Stimulated activated CD8-positive, alpha-beta memory T cell treated with anti-CD3 and anti-CD28 coated beads, Interleukin-15, amount 100 ng/mL, for 24 hours (primary cell): ENCODE measurements at places on chromosomes 13 and 19.
A peak's percentile ranks its signal among the peaks of the same experiment; 100 is the strongest.

DNA sequence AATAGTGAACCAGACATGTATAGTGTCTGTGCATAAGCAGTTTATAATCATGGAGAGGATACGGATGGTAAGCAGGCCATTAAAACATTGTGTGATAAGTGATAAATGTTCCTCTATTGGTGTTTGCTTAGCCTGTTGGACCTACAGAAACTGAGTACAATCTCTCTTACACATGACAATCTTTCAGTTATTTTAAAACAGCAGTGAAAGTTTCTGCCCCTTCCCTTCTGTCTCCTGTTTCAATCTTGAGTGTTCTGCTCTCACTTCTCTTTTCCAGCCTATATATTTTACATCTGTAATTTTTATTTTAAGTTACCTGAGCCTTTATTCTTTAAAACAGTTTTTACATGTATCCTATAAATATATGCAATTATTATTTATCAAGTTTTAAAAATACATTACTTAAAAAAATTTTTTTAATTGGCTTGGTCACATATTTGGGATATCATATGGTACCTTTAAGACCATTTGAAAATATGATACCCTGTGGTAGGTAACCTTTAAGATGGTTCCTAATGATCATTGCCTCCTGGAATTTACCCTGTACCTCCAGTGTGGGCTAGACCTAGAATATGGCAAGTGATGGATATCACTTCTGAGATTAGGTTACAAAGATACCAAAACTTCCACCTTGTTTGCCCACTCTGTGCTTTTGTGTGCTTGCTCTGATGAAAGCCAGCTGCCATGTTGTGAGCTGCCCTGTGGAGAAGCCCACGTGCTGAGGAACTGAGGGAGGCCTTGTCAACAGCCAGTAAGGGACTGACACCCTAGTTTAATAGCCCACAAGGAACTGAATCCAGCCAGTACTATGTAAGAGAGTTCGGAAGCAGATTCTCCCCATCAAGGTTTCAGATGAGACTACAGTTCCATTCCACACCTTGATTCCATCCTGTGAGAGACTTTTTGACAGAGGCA lies 99.3 kb downstream of the DHRS12 start:
- DNase-seq = no peak

DNA sequence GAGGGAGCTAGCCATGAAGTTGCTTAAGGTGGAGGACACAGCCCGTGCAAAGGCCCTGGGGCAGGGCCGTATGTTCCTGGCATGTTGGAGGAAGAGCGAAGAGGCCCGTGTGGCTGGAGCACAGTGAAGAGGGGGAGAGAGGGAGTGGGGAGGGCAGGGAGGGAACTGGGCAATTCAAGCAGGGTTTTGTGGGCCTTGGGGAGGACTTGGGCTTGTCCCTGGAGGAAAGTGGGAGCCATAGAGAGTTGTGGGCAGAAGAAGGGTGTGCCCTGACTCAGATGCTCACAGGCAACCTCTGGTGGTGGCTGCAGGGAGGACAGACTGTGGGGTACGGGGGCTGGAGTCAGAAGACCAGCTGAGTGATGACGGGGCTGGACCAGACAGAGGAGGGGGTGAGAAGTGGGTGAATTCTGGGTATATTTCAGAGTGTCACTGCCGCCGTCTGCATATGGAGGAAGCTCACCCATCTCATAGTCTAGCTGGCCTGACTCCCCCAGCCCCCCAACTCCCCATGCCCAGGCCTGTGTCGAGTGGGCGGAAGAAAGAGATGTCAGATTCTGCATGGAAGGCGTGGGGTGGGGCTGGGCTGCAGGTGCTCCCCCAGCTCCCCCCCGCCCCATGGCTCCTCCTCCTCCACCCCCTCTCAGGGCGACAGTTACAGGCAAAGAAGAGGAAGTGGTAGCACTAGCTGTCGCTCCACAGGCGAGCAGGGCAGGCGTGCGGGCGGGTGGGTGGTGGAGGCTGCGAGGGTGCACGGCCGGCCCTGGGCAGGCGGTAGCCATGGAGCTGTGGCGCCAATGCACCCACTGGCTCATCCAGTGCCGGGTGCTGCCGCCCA lies at the start of gene VAV1:
TSS of gene VAV1 (plus strand) at position 681 of the 838 bp plus-strand sequence. CDS start at position 781, 100 bp downstream.
- peak; percentile 45 for DNase-seq

DNA sequence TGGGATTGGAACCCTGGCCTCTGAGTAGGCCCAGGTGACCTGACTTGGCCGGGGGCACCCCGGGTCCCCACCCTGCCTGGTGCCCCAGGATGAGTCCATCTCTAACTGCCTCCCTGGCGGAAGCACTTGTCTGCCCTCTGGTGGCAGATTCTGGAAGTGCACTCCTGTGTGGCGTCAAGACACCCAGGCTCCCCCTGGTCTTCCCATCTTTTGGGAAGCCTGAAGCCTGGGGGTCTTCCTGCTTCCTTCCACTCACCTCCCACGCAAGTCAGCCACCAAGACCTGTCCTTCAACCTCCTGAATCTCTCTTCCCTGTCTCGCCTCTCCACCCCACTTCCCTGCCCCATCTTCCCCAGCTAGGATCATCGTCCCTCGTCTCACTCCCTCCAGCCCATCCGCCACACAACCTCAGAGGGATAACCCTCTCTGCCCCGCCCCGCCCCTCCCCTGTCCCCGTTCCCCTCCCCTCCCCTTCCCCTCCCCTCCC lies 7.4 kb downstream of the RABAC1 start:
- DNase-seq = peak; percentile 95

DNA sequence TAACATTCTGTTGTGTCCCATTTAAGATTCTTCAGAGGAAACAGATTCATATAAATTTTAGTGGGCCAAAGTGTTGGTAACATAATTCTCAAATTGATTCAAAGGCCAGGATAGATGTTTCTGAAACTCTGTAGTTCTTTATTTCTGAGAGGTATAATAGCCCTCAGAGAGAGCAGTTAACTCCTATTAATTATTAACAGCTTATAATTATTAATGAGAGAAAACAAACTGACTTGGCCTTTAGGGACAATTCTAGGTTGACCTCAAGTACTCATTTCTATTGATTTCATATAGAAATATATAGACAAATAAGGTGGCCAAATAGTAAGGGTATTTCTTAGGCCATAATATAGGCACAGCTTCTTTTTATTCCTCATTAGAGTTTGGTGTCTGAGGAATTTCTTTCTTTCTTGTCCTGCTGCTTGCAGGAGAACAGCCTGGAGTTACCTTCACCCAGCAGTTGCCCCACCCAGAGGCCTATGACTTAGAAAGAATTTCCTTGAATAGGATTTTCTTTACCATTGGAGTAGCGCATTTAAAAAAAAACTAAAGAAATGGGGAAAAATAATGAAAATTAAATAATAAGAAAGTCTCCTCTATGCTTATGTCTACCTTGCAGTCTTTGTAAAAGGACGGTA lies 1430.1 kb upstream of the SPRY2 start:
- DNase-seq = no peak

DNA sequence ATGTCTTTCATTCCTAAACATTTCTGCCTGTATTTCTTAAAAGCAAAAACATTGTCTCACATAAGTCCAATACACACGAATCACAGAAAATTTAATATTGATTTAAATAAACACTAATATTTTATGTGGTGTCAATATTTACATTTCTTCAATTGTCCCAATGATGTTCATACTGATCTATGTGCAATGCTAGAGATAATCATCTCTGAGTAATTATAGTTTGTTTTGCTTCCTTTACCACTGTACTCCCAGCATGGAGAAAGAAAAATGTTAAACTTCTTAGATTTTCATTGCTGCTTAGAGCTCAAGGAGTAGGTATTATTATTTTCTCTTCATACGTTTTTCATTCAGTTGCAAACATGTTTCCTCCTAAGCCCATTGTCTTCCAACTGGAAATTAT lies 434.2 kb upstream of the PRR20A start:
- no peak for DNase-seq

- DNase-seq = no peak
Observed at GRCh38 chr13:64130171-64130570, 2714.5 kb upstream of the PCDH20 start.

GRCh38 chr19:19642506-19643157 lies 825 bp downstream of the GMIP start:
- DNase-seq = no peak

GRCh38 chr19:5104871-5105351 lies 136.0 kb downstream of the KDM4B start:
- no peak for DNase-seq

GRCh38 chr13:34409496-34410182 lies 532.4 kb upstream of the NBEA start:
- no peak for DNase-seq

DNA sequence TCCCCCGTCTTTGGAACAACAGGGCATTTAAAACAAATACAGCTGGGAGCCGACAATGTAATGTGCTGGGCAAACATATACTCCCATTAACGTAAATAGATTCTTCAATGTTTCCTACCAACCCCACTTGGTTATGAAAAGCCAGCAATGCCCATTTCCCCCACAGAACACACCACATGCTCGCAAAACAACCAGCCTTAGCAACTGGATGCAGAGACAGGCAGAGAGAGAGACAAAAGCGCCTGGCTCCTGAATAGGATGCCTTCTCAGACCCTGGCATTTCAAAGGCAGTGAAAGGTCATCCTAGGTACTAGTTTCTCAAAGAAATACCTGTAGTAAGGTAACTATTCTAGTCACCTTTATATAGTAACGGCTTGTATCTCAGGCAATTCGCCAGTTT lies 462.9 kb downstream of the ITGBL1 start:
- DNase-seq = no peak
